Body of pancreas (tissue), 4 donors: ENCODE measurements at places on chromosomes 12 and 14. TPM values are rescaled to one million over a fixed set of nuclear protein-coding genes. Genes with fewer than 3 reads are reported as not detected.

Gene PA2G4
- 49.4 TPM for total RNA-seq

Gene ADAM20
- 1.3 TPM for total RNA-seq

Gene TAS2R8
- total RNA-seq = not detected

Gene RERG
- total RNA-seq = 10.9 TPM

Gene APOLD1
- total RNA-seq = 23.4 TPM

DNA sequence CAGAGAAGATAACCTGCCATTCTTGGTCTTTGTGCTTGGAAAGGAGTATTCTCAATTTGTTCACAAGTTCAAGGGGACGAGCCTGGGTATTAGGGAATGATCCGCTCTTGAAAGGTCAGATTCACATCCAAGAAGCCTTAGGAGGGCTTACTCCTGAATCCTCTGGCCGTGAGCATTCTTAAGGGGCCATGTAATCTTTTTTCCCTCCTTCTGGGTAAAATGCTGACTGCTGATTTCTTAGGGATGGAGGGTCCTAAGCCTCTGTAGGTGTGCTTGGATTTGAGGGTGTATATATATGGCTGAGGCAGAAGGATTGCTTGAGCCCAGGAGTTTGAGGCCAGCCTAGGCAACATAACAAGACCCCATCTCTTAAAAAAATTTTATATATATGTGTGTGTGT lies 149.1 kb downstream of the TSPAN9 start:
- no peak for DNase-seq

DNA sequence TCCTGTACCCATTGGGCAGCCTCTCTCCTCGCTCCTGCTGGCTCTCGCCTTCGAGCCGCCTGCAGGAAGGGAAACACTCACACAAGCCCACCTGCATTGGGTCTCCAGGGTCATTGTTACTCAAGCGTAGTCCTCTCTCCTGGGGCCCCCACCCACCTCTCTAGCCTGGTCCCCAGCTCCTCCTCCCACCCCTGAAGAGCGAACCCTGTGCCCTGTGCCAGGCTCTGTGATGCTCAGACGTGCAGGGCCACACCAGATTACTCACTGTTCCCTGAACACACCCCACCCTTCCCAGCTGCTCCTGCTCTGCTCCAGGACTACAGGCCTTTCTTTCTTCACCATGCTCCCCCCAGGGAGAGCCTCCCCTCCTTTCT lies 88.1 kb downstream of the NINJ2 start:
- no peak for DNase-seq

DNA sequence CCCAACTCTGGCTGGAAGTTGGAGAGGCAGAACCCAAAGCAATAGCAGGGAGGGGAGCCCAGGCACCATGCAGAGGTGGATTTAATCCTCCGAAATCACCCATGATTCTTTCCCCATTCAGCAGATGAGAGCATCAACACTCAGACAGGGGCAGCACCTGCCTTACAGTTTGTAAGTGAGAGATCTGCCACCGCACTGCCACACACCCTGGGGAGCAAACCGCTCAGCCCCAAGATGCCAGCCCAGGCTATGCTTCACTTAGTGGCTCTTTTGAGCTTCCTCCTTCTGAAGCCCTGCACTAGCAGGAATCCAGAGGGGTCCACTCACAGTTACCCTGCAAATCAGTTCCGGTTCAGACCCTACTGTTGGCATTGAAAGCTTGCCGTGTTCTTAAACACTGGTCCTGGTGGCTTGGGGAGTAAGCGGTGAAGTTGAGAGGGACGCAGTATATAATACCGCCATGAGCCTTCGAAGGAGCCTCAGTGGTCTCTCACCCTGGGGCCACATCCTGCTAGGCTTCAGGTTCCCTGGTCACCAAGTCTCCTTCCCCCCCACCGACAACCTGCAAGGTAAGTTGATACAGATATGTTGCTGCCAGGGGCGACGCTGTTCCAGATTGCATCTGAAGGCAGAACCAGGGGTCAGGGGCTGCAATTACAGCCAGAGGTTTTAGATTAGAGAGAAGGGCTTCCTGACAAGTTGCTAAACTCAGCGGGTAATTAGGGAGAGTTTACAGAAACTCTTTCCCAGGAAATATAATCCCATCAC lies 72.0 kb upstream of the CCND2 start:
- DNase-seq = no peak

DNA sequence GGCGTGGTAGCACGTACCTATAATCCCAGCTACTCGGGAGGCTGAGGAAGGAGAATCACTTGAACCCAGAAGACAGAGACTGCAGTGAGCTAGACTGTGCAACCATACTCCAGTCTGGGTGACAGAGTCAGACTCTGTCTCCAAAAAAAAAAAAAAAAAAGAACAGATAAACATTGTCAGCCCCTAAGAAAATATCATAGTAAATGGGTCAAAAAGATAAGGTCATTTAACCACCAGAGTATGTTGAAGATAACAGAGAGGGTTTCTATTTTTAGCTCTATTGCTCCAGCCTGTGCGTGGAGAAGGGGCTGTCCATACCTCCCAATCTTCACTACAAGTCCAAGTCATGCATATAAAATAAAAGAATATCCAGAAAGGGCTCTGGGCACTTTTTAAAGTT lies 15.4 kb downstream of the LGMN start:
- no peak for DNase-seq

DNA sequence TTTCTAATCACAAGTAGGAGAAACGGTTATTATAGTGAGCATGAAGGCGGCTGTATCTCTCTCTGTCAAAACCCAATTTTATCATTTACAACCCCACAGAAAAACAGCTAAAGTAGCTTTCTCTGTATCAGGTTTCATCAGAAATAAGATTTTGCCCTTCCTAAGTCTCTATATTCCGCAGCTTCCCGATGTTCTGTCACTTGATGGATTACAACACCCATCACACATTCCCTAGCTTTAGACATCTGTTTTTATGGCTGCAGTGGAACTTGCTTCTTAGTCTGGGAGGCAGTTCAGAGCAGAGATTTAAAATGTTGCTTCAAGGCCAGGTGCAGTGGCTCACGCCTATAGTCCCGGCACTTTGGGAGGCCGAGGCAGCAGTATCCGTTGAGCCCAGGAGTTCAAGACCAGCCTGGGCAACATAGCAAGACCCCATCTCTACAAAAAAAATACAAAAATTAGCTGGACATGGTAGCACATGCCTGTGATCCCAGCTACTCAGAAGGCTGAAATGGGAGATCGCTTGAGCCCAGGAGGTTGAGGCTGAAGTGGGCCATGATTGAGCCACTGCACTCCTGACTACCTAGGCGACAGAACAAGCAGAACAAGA lies 27.6 kb upstream of the FOXN3 start:
- DNase-seq = no peak

- DNase-seq = no peak
Observed at GRCh38 chr14:71661441-71661840, 270.8 kb upstream of the RGS6 start.

DNA sequence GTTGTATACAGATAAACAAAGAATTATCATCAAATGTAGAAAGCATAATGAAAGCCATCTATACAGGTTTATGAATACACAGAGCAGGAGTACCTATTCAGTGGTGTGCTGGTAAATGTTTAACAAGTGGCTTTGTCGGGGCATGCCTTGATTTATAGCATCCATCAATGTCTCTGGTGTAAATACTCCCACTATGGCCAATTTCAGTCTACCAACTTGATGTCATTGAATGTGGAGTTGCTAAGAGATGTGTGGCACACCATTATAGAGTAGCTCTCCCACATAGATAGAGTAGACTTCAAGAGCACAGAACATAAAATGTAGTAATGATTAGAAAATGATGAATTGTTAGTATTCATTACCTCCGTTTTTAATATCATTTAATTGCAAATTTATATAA lies 9.3 kb downstream of the GRIP1 start:
- DNase-seq = no peak
